Stimulated activated CD4-positive, alpha-beta T cell treated with anti-CD3 and anti-CD28 coated beads, Interleukin-4, amount 100 ng/mL, for 4 hours (primary cell): ENCODE measurements at places on chromosomes 4 and X.

DNA sequence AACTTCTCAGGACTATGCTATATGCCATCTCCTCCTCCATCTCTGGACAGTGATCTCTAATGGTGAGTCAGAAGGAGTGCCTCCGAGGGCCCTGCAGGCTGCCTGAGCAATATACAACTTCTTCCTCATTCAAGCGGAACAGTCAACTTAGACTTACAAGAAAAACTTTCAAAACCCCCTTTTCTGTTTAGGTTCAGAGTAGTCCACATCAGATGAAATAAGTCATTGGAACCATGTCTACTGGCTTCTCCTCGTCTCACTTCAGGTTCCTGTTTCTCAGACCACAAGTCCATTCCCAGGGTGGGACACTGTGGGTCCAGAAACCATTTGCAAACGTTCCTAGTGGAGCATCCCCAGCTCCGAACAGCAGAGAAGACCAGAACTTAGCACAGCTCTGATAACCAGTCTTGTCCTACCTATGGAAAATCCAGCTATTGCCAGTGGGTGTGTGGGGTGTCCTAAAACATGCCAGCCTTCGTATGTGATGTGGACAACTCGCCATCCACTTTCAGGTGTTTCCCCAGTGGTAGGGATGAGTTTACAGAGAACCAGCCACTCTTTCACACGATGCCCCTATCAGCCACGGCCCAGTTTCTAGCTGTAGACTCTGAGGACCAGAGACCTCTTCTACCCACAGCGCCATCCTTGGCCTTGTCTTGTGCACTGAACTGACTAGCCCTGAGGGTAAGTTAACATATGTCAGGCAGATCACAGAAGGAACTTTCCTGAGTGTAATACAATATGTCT lies 32.7 kb upstream of the NKRF start:
- no peak for DNase-seq

DNA sequence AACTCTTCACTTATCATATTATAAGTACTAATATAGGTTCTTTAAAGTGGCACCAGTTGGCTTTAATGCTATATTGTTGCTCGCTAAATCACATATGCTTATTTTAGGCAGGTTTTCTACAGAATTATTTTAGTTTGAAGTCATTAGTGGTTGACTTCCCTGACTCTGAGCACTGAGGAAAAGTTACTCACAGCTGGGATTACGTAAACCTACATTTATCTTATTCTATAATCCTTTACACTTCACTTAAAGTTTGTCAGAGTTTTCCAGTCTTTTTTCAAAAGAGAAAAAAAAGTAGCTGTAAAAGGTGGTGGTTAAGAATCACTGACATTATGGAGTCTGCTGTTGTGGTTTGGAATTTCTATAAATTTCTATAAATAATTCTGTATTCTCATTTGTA lies 5.8 kb downstream of the UGT2B4 start:
- no peak for DNase-seq

GRCh38 chr4:84849051-84849640 lies 117.3 kb downstream of the WDFY3 start:
- DNase-seq: no peak

- no peak for DNase-seq
Observed at GRCh38 chr4:85790582-85790981, 315.6 kb downstream of the ARHGAP24 start.

DNA sequence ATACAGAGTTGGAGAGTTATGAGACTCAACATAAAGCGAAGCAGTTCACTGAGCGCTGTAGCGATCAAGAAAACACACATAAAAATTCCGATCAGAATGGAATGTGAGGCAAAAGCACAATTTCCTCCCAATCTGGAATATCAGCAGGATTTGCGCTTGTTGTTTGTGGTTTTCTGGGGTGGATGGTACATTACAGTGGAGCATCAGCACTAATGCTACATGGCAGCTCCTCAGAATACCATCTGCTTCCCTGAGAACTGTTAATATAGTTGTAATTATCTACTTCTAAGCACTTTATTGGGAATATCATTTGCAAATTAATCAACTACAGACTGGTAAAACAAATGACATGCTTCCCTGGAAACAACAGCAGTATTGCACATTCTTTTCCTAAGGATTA lies 324.1 kb upstream of the PPARGC1A start:
- no peak for DNase-seq

GRCh38 chr4:52925531-52925968 lies 63.4 kb downstream of the RASL11B start:
- DNase-seq: no peak

DNA sequence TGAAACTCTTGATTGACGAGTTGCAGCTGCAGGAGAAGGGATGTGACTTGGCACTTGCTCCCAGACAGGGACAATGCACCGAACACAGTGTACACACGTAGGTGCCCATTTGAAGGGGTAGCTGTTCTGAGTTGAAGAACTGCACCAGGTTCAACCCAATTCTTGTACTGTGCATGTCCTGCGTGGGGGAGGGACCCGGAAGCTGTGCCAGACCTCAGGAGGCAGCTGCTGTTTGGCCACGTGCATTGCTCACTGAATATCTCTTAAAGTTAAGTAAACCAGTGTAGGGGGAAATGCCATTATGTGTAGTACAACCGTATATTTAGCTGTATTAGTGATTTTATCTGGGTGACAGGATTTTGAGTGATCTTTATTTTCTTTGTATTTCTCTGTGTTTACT lies 12.0 kb upstream of the RBBP7 start:
- DNase-seq: no peak

GRCh38 chr4:155854582-155855226 lies 11.4 kb downstream of the ASIC5 start:
- no peak for DNase-seq

DNA sequence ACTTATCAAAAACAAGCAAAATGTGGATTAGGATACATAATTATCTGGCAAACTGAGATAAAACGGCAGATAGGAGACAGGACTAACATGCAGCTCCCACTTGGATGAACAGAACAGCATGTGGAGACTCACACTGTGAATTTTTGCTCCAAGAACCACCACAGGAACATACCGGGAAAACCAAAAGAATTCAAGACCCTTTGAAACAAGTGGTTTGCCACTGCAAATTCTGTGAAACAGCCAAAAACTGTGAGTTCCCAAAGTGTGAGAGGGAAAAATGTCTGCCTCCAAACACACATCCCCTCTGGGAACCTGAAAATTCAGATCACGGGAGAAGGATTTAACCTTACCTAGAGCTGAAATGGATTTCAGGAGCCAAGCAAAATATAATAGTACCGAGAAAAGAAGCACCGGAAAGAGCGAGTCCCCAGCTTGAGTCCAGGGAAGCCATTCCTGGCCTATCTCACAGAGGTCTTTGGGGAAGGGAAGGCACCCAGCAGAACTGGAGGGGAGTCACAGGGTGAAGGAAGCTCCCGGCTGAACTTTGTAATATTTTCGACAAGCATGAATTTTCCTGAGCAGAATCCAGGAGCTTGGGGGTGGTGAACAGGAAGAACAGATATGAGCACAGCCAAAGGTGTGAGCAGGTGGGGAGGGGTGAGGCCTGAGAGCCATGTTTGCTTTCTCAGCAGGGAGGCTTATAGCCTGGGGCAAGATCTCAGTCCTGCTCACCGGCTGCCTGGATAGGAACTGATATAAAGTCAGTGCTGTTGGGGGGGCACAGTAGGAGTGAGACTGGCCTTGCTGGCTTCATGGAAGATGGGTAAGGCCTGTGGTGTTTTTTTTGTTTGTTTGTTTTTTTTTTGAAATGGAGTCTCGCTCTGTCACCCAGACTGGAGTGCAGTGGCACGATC lies 23.9 kb downstream of the MANBA start:
- no peak for DNase-seq

DNA sequence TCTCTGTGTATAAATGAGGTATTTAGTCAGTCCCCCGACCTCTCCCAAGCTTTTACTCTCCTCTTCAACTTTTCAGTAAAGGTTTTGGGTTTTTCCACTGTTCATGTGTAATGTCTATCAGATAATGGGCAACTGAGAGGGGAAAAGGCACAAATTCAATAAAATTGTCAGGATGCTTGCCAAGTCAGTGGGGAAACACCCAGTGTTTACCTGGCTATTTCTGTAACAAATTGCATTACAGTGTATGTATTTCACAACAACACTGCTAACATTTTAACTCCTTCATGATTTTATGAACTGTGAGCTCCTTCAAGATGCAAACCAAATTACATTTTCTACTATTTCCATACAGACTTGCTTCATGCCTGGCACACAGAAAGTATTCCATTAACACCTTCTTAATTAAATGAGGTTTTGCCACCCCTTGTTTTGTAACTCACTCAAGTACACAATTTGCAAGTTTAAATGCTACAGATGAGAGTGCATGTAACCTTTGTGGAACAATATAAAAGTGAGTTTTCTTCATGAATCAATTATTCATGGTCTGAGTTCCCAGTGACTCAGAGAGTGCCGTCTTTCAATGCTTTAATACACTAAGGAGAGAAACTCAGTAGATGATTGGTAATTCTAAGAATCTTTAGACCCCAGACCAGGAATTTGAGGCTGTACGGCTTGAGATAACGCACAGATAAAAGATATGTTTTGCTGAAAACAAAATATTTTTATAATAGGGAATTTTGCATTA lies 149.8 kb upstream of the TLL1 start:
- no peak for DNase-seq

DNA sequence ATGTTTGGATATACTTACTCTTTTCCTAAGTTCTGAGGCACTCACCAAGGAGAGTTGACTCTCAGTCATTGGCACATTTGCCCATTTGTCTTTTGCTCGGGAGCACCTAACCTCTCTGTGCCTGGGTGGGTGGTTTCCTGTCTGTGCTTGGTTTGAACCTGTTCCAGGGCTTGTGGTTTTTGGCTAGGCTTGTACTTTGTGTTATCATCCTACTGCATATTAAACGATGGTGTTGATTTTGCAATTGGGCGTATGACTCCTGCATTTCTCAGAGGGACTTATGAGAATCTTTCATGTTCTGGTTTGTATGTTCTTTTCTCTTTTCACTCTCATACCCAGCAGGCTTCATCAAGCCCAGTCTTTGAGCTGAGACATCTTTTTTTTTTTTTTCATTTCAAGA lies 161.7 kb downstream of the BTC start:
- no peak for DNase-seq

- DNase-seq: no peak
Observed at GRCh38 chr4:66728280-66728679, 817.0 kb downstream of the CENPC start.

DNA sequence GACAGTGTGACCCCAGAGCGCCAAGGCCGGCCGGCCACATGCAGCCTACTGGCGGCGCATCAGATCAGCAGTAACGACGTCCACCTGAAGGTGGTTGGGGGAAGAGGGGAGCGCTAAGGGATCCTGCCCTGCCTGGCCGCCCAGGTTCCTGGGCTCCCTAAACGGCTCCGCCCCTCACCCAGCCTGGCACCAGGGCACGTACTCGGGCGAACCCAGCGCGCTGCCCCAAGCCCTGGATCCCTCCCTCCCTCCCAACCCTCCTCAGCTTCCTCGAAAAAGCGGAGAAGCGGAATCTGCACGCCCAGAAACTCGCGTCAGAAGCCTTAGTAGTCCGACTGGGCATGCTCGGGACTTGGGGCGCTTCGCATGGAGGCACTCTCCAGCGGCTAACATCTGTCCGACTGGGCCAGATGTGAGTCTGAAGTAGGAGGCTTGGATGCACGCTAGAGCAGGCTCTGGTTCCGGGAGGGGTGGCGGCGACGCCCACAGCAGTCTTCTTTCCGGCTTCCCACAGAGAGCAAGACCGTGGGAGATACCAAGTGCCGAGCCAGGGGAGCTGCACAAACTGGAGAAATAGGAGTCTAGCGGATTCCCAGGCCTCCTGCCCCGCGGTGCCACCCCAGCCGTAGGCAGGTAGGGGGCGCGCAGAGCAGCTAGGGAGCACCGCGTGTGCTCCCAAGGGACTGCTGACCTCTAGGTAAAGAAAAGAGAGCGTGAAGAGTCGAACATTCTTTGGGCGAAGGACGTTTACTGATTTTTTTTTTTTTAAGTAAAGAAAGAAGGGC lies 114.3 kb upstream of the TEX13C start:
- DNase-seq: no peak

- no peak for DNase-seq
Observed at GRCh38 chrX:120735966-120736365, 106.1 kb upstream of the C1GALT1C1 start.

DNA sequence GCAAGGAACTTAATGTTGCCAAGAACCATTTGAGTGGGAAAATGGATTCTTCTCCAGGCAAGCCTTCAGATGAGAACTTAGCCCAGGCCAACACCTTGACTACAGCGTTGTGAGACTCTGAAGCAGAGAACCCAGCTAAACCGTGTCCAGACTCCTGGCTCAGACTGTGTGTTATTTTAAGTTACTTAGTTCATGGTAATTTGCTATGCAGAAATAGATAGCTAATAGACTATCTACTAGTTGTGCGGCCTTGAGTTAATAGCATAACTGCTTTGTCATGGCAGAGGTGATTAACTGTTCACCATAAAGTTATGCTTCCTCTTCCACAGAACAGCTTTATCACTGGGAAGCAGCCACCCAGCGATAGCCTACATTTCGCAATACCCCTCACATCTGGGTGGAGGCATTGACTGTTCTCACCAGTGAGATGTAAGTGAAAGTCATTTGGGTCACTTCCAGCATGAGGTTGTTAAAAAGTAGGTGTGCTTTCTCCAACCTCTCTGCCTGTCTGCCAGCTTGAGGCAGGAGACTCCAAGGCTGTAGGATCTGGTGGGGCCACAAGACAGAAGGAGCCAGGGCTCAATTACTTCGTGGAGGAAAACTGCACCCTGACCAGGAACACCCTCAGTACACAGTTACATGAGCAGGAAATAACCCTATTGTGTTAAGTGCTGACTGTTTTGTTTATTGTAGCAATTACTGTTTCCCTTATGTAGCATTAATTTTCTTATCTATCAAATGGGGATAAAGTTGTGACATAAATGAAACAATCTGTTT lies 94.2 kb downstream of the GPAT3 start:
- no peak for DNase-seq

DNA sequence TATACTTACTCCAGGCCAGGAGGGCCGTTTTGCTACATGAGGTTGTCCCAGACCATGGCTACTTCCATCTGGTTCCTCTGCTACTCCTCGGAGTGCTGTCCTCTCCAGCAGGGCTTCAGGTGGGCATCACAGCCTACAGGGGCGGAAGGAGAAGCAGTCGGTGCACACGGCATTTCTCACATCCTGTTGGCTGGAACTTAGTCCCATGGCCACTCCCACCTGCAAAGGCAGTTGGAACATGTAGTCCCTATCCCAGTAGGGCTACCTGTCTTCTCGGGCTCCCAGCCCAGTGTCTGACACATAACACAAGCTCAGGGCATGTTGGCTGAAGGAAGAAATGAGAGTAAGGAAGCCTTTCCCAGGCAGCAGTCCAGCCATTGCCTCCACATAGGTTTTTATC lies 7.7 kb upstream of the STK32B start:
- DNase-seq: no peak

GRCh38 chr4:85477534-85477933 lies 2.6 kb downstream of the ARHGAP24 start:
- DNase-seq: no peak

DNA sequence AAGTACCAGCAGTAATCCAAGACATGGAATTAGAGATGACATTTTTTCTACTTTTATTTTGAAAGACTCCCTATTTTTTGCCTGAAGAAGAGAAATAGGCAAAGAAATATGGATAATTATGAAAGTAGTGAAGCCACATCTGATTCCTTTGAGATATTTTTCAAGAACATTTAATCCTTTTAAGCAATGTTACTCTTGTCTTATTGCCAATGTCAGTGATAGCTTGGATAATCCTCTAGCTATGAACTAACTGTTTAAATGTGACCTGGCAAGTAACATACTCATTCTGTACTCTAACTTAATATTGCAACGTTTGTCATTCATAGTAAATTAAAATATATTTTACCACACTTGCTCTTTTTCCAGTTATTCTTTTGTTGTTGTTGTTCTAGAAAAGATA lies 181.3 kb downstream of the VEGFC start:
- DNase-seq: no peak

GRCh38 chr4:108203377-108203776 lies 34.6 kb upstream of the LEF1 start:
- no peak for DNase-seq
